Activated CD8-positive, alpha-beta T cell treated with anti-CD3 and anti-CD28 coated beads for 36 hours (primary cell): ENCODE measurements at places on chromosomes 7 and 10.
A peak's percentile ranks its signal among the peaks of the same experiment; 100 is the strongest.

GRCh38 chr10:99374526-99374925, 45.4 kb downstream of the CNNM1 start:
- DNase-seq, result no peak

DNA sequence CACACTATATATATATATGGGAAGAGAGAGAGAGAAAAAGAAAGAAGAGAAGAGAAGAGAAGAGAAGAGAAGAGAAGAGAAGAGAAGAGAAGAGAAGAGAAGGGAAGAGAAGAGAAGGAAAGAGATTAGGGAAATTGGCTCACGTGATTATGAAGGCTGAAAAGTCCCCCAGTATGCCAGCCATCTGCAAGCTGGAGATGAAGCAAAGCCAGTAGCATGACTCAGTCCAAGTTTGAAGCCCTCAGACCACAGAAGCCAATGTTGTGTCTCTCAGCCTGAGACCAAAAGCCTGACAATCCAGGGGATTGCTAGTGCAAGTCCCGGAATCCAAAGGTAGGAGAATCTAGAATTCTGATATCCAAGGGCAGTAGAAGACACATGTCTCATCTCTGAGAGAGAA, 206.3 kb upstream of the PRSS1 start:
- DNase-seq, result no peak

DNA sequence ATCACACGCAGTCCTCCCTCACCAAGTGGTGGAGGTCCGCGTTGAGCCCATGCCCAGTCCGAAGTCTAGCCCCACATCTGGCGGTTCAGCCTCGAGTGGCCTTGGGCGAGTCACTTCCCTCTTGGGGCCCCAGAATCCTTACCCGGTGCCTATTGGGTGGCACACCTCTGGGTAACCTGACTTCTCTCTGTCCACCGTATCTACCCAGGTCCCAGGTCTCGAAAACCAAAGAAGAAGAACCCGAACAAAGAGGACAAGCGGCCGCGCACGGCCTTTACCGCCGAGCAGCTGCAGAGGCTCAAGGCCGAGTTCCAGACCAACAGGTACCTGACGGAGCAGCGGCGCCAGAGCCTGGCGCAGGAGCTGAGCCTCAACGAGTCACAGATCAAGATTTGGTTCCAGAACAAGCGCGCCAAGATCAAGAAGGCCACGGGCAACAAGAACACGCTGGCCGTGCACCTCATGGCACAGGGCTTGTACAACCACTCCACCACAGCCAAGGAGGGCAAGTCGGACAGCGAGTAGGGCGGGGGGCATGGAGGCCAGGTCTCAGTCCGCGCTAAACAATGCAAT, 4.3 kb downstream of the EN2 start:
- DNase-seq, result no peak

GRCh38 chr7:6332386-6332785, 60.0 kb upstream of the CYTH3 start:
- DNase-seq, result no peak

DNA sequence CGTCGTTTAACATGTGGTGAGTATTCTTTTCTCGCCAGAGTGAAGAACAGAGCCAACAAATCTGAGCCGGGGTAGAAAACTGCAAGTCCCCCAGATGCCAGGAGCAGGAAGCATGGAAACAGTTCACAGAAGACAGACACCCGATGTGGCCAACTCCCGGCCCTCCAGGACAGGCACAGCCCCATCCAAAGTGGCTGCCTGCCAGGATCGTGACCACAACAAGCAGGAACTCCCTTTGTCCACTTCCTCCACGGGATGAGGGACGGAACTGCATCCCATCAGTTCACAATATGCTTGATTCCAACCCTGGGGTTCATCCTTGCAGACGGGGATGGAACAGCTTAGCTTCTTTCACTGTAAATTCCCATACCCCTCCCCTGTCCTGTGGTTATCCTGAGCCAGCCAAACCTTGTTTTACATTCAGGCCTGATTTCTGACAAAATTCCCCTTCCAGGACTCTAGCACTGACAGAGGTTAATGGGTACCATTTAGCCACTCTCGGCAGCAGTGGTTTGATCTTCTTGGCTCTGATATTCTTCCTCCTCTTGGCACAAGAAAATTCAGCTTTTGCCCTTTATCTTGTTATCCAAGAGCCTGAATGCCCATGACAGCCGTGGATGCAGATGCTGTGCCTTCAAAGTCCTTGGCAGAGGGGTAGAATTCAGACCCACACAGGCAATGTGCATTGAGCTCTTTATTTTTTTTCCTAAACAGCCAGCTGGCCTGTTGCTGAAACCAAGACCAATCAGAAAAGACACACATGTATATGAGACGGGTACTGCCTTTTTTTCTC, 105.5 kb upstream of the FAM204A start:
- no peak for DNase-seq

DNA sequence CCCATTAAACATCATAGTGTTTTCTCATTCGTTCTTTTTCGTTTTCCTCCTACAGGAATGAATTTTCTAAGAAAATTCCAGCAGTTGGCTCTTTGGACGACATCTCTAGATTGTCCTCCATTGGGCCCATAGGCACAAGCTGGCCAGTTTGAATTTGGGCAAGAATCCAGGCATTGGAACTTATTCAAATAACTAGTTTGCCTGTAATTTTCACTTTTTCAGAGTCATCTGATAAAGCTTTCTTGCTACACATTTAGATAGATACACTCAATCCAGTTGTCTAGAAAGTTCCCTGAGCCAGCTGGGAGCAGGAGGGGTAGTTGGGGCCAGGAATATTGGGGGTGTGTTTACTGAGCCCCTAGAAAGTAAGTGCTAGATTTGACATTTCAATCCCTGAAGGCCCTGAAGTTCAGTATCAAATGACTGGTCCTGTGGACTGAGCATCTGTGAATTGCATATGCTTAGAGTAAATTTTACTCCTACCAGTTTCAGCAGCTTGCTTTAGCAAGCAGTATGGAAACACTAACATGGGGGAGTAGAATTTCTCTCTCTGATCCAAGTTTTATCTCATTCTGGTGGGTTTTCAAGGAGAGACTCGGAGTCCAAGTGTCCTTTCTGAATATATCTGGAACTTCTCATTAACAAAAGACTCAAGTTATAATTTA, 5.2 kb downstream of the EGFR start:
- DNase-seq, result no peak

DNA sequence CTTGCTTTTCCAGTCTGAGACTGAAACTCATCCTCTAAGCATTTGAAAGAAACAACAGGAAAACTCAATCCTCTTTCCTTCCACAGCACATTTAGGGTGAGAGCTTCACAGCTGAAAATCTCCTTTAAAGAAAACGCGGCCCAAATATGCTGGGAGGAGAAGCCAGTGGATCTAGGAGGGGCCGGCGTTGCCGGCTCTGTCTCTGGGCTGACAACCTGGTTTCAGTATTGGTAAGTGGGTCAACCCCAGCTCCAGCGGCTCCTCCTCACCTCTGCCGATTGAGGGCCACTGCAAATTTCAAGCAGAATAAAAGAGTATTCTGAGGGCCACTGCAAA, 75.3 kb upstream of the CPXM2 start:
- no peak for DNase-seq

DNA sequence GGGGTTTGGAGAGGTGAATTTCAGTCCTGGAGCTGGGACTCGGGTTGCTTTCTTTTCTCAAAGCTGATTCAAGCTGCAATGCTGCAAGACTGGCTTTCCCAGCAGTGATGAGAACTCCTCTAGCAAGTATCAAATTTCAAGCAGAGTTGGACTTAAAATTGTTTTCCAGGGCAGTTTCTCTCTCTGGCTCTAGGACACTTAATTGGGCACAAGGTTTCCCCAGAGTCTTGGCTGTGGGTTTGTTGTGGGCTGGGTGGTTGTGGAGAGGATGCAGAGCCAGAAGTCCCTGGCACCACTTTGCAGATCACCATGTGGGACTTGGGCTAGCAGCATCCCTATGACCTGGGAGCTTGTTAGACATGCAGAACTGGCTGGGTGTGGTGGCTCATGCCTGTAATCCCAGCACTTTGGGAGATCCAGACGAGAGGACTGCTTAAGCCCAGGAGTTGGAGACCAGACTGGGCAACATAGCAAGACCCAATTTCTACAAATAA, 16.8 kb downstream of the AKR1B15 start:
- DNase-seq, result no peak

DNA sequence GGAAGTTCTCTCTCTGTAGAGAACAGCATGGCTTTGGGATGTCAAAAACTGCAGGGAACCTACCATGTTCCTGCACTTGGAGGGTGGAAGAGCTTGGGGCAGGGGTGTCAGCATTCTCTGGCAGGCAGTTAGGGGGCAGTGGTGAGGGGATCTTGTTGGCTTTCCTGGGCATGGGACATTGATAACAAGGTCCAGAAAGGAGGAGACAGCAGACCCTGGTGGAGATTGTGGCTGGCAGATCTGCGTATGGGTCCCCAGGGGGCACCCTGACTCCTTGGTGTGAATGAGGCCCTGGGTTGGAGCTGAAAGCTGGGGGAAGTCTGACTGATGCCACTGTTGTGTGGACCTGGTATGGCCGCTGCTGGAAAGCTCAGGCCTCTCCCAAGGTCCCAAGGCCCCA, 22.9 kb upstream of the CAMK2B start:
- peak; percentile 45 for DNase-seq

DNA sequence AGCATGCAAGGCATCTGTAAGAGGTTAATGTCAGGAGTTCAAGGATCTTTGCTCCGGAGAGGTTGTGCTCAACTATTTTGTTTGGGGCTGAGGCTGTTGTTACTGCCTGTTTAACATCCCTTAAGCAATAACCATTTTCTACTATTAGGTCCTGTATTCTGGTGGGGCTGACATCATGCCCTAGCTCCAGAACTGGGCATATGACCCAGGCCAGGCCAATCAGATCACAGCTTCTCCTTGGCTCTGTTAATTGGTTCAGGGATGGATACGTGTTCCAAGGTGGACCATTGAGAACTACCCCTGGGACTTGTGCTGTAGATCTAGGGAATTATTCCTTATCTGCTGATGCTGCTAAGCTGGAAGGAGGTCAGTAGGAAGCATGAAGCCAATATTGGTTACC, 67.0 kb downstream of the SYPL1 start:
- DNase-seq, result no peak

DNA sequence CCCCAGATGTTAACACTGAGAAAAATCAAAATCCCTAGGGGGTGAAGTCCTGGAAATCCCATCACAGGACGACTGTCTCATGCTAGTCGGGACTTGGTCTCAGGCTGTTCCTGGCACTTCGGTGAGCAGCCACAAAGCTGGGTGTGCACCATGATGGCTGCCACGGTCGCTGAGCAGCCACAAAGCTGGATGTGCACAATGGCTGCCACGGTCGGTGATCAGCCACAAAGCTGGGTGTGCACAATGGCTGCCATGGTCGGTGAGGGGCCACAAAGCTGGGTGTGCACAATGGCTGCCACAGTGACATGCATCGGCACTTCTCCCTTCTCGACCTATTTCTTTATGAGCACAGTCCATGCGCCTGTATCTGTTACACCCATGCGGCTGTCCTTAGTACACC, 505.1 kb downstream of the TCERG1L start:
- no peak for DNase-seq

- peak; percentile 32 for DNase-seq
Measured at GRCh38 chr10:6171881-6172695, 30.6 kb upstream of the PFKFB3 start.

DNA sequence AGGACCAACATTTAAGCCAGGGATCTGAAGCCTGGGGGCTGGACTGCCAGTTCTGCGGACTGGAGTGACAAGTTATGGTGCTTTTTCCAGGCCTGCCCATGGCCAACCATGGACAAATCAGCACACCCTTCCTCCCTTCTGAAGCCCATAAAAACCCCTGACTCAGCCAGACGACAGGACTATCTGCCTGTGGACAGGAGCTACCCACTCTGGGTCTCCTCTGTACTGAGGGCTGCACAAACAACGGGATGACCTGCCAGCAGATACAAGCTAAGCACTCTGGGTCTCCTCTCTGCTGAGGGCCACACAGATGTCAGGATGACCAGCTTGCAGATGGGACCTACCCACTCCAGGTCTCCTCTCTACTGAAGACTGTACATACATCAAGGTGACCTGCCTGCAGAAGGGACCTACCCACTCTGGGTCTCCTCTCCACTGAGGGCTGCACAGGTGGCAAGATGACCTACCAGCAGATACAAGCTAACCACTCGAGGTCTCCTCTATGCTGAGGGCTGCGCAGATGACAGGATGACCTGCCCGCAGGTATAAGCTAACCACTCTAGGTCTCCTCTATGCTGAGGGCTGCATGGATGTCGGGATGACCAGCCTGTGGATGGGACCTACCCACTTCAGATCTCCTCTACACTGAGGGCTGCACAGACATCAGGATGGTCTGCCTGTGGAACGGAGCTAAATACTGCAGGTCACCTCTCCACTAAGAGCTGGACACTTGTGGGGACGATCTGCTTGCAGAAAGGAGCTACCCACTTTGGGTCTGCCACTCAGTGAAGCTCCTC, 110.1 kb upstream of the GPR22 start:
- DNase-seq, result no peak

DNA sequence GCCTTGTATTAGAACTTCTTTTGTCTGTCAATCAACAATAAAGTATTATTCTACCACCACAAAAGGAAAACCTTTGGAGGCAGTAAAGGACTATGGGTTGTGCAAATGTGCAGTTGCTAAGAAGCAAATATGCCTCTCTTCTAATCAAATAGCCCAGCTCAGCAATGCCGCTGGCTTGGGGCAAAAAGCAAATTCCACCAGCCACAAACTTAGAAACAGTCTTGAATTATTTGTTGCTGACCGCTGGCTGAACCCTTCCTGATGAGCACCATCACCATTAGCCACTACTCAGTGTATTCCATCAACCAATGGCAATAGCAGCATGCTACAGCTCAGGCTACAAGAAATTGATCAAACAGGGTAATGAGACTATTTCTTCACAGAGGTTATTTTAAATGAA, 51.0 kb downstream of the SKAP2 start:
- no peak for DNase-seq

DNA sequence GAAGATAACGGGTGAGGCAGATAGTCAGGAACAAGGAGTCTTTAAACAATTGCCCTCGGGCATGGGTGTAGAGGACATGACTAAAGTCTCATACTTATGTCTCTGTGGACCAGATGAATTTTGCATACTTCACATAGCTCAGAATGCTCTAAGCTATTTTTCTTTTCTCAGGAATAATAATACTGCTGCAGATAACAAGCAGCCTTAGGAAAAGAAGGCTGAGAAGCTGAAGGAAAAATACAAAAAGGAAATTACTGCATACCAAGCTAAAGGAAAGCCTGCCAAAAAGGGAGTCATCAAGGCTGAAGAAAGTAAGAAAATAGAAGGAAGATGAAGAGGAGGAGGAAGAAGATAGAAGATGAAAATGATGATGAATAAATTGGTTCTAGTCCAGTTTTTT, 13.4 kb upstream of the ERCC6 start:
- no peak for DNase-seq

- DNase-seq, result no peak
Measured at GRCh38 chr10:122186816-122187810, 84.0 kb upstream of the BTBD16 start.

- no peak for DNase-seq
Measured at GRCh38 chr10:22317771-22318565, 1.8 kb downstream of the COMMD3 start.

- DNase-seq, result peak; percentile 59
Measured at GRCh38 chr10:72274213-72274729, 547 bp downstream of the DDIT4 start.

GRCh38 chr7:121916211-121916610, 43.2 kb downstream of the PTPRZ1 start:
- DNase-seq, result no peak
